ENCODE measurements at places on chromosomes 5 and 9. TPM values are rescaled to one million over a fixed set of nuclear protein-coding genes. Genes with fewer than 3 reads are reported as not detected.

- no peak for DNase-seq
Measured at GRCh38 chr5:52807723-52808122, 20.0 kb downstream of the ITGA1 start.

GRCh38 chr5:142360607-142361120, 35.8 kb upstream of the SPRY4 start:
- DNase-seq, result no peak

GRCh38 chr9:136868644-136869043, 2.5 kb upstream of the EDF1 start:
- DNase-seq, result no peak

DNA sequence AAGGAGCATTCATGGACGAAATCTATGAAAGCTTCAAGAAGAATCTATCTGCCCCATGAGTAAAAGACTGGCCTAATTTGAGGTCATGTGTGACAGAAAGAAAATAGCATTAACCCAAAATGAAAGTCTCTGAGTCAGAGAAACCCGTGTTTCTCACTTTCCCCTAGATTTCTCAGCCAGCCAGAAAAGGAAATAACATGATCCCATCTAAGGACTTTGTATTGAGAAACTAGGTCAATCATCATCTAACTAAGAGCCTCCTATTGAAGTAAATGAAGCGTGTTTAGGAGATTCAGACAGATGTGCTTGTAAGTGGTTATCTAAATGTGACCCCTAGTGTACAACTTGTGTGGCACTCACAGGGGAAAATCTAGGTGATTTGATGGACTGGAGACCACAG, 77.3 kb upstream of the ZNF366 start:
- no peak for DNase-seq

DNA sequence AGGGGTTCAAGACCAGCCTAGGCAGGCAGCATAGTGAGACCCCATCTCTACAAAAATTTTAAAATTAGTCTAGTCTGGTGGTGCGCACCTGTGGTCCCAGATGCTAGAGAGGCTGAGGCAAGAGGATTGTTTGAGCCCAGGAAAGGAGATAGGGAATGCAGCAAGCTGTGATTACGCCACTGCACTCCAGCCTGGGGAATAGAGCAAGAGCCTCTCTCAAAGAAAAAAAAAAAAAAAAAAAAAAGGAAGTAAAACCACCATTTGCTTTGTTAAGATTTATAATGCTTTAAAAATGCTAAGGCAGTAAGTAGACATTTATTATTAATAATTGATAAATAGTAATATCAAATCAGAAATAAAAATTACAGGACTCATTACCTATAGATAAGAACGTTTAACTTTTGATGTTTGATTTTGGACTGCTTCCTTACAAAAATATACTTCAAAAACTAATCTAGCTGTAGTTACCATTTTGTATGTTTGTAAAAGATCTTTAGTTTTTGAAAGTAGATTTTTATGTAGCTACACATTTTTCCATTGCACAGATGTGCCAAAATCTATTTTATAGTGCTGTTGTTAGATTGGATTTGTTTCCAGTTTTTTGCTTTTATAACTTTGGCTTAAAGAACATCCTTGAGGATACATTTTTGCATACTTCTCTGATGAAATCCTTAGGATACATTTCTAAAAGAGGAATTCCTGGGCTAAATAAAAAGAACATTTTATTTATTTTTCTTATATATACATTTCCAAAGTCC, 86.4 kb downstream of the INIP start:
- DNase-seq, result no peak

GRCh38 chr9:87498046-87498810, 561 bp downstream of the DAPK1 start:
- no peak for DNase-seq

DNA sequence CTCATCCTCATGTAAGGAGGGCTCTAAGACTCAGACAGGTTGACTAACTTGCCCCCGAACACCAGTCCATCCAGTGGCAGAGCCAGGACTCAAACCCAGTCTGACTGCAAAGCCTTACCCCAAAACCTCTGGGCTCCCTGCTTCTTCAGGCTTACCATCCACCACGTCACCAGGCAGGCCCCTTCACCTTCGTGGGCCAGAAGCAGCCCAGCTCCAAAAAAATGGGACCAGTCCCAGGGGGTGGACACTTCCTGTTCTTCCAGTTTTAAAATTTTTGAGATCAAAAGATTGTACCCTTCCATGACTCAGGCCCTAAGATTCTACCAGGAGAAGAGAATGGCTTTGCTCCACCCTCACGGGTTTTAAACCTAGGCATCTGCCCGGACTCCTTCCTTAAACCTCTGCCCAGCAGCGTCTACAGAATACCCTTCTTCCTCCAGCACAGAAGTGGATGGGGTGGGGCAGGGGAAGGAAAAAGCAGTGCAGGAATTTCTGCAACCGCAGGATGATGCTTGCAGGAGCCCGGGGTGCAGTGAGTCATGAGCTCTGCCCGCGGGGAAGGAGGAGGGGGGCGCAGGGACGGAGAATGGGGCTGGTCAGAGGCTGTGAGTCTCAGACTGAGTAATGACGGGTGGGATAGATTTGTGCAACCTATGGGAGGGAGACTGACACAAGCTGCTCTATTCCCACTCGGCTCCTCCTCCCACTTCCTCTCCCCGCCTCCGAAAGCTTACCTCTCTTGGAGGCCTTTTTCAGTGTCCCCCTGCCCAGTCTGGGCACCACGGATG, 50.4 kb upstream of the STXBP1 start:
- DNase-seq, result no peak

GRCh38 chr5:82246960-82247574, 31.1 kb downstream of the RPS23 start:
- DNase-seq, result no peak

- no peak for DNase-seq
Measured at GRCh38 chr5:39394946-39395345, 29.8 kb downstream of the DAB2 start.

GRCh38 chr5:6193310-6193709, 185.0 kb downstream of the MED10 start:
- no peak for DNase-seq

GRCh38 chr9:23342291-23342690, 483.7 kb downstream of the ELAVL2 start:
- no peak for DNase-seq

GRCh38 chr5:435156-435790, 7.7 kb upstream of the EXOC3 start:
- DNase-seq, result no peak

Gene CTXN3
- 0.30 TPM for polyA plus RNA-seq

Gene MEGF10
- 0.32 TPM for polyA plus RNA-seq

Gene HRCT1
- 6.1 TPM for polyA plus RNA-seq

Gene SOHLH1
- polyA plus RNA-seq, result 0.05 TPM

Gene RNF183
- 0.46 TPM for polyA plus RNA-seq

Gene AQP7
- polyA plus RNA-seq, result 1.3 TPM

Gene GARIN3
- polyA plus RNA-seq, result not detected
